ENCODE measurements at places on chromosomes 13 and 19.

DNA sequence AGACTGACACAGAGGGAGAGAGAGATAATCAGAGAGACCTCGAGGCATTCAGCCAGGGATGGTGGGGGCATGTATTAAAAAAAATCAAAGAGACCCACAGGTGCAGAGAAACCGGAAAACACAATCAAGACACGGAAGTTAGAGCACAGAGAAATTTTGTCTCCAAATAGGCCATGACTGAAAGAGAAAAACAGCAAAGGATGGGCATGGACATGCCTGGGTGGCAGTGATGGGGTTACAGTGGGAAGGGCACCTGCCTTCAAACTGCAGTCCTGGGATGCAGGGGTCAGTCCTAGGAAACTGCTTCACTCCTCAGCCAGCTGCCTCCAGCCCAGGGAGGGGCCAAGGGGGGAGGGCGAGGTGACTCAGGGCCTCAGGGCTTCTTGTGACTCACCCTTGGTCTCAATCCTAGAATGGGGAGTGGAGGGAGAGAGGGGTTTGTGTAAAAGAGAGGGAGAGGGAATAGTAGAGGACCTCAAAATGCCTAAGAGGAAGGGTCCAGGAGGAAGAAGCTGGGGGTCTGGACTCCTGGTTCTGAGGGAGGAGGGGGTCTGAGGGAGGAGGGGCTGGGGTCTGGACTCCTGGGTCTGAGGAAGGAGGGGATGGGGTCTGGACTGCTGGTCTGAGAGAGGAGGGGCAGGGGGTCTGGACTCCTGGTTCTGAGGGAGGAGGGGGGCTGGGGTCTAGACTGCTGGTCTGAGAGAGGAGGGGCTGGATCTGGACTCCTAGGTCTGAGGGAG is 3.6 kb upstream of the KCNN4 start:
- no peak for DNase-seq

DNA sequence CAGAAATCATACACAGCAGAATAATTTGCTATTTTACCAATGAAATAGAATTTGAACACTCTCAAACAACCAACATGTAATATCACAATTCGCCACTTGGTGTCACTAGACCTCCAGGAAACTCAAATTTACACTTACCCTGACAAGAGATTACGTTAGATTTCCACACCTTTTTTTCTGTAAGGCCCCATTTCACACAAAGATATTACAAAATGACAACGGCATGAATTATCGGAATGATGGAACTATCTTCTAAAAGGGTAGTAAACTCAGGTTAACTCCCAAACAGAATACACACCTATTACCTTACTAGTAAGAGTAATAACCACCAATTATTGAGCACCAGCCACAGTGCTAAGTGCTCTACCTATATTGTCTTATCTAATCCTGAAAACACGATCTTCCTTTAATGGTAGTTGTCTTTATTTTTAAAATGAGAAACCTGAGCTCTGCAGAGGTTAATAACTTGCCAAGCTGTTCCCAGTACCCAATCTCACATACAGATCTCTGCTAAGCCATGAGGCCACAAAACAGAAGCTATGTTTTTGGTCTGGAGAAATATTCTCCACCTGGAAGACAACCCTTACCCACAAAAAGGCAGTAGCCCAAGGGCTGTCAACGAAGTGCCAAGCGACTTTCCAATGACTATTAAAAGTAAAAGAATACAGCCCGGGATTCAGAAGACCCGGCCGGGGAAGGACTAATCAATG is 152.4 kb downstream of the DCLK1 start:
- peak; percentile 76 for DNase-seq

DNA sequence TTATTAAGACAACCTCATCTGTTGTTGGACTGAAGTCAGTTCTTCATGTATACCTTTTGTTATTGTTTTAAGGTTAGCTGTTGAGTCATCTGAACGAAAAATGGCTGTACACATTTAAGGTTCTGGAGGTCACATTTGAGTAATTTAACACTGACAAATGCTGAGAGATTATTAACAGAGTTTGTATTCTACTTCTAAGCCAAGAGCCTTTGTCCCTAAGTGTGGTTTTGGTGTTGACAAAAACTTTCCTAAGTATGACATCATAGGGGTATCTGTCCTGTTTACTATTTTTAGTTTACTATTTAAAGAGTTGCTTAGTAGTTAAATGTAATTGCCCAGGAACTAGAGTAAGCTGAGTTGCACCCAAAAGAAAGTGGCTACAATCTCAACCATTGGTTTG is 71.9 kb downstream of the CDK8 start:
- no peak for DNase-seq

GRCh38 chr13:73835138-73835721 is 299.0 kb downstream of the KLF12 start:
- DNase-seq, result peak; percentile 58

GRCh38 chr13:22173610-22174009 is 502.7 kb downstream of the FGF9 start:
- DNase-seq, result no peak
